NCI-H1930 (cell line): ENCODE measurements at places on chromosomes 4 and X.

DNA sequence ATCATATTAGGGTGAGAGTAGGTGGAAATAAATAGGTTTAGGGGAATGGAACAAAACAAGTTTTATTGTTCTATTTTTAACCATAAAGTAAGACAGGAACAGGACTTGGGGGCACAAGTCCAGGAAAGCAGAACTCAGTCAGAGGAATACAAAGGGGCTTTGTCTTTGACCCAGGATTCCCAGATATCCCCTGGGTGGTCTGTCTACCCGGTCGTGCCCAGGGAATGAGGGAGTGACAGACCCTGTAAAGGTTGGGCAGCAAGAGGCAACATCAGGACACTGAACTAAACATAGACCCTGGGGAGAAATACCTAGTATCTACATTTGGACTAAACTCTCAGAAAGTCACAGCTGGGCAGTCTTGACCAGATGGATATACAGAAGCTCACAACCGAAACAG, 50.6 kb downstream of the PTCHD1 start:
- no peak for DNase-seq

DNA sequence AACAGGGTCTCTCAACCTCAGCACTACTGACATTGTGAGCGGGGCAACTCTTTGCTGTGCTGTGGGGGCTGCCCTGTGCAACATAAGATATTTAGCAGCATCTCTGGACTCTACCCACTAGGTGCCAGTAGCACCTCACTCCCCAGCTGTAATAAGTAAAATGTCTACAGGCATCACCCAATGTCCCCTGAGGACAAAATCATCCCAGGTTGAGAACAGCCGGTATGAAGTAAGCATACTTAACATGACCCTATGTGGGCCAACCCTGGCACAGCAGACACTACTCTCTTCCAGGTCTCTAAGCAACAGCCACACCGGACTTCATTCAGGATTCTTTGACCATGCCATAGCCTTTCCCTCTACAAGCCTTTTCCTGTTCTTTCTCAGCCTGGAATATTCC, 10.5 kb upstream of the MGST2 start:
- DNase-seq: no peak

DNA sequence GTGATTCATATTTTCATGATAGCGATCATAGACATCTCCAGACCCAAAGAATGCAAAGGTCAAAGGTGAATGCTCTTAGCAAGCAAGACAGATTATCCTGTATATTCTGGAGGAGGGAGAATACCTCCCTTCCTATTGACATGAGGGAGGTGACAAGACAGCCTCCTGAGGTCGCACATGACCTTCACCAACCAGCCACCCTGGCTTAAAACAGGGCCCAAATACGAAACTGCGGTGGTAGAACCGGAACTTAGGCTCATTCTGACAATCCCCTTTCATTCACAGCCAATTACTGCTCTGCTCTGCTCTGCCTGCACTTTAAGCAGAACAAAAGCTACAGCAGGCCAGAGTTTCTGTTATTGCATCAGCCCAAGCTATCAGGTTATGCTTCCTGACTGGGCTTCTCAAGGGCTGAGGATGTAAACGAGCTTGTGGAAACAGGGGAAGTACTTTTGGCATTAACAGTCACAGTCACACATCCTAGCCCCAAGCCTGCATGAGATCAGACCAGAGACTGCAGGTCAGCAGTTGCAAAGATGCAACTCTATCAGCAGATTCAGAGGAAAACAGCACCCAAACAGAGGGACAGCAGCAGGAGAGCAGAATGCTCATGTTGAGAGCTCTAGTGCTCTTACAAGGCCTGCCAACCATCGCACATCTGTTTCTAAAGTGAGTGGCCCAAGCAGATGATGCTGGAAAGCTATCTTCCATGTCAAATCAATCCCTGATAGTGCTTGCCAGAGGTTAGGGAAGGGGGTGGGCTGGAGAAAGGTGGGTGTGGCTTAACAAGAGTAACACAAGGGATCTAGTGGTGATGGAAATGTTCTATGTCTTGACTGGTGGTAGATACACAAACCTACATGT, 51.3 kb upstream of the MAP3K15 start:
- no peak for DNase-seq

GRCh38 chrX:9710332-9710731, 55.3 kb downstream of the GPR143 start:
- DNase-seq: no peak

DNA sequence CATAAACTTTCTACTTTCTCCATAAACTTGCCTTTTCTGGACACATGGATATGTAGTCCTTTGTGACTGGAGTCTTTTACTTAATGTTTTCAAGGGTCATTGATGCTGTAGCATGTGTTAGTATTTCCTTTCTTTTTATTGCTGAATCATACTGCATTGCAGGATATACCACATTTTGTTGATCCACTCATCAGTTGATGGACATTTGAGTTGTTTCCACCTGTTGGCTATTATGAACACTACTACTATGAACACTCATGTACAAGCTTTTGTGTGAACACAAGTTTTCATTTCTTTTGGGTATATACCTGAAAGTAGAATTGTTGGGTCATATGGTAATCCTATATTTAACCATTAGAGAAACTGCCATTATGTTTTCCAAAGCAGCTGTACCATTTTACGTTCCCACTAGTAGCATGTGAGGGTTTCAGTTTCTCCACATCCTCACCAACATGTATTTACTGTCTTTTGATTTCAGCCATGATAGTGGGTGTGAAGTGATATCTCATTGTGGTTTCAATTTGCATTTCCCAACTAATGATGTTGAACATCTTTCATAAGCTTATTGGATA, 26.3 kb upstream of the GPM6B start:
- DNase-seq: no peak

DNA sequence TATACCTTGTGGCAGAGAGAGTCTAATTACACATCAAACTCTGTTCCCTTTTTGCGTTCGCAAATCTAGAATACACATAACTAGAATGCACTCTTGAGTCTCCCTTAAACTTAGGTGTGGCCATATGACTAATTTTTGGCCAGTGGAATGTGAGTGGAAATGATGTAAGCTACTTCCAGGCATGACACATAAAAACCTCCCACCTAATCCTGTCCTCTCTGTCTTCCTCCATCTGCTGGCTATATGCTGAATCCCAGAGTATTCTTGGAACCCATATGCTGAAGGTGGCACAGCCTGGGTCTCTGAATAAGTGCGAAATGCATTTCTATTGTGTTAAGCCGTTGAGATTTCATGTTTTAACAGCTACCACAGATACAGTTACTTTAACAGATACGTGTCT, 269.9 kb upstream of the NRK start:
- DNase-seq: no peak

GRCh38 chr4:22483551-22483981, 32.3 kb downstream of the ADGRA3 start:
- DNase-seq: no peak

DNA sequence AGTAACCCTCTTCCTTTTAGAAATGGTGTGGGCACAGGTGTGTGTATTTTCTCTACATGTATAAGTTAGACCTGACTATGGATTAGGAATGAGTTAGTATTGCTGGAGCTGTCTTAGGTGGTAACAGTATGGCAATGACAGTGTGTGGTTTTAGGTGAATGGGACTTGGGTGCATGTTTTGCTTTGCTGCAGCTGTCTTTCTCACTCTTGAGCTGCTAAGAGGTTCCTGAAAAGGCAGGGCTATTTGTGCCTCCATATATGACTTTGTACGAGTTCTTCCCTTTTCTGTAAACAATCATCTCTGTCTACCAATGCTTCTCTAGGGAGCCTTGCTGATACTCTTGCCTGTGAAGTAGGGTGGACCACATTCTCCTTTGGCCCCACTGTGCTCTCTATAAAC, 234.8 kb upstream of the HHIP start:
- no peak for DNase-seq

DNA sequence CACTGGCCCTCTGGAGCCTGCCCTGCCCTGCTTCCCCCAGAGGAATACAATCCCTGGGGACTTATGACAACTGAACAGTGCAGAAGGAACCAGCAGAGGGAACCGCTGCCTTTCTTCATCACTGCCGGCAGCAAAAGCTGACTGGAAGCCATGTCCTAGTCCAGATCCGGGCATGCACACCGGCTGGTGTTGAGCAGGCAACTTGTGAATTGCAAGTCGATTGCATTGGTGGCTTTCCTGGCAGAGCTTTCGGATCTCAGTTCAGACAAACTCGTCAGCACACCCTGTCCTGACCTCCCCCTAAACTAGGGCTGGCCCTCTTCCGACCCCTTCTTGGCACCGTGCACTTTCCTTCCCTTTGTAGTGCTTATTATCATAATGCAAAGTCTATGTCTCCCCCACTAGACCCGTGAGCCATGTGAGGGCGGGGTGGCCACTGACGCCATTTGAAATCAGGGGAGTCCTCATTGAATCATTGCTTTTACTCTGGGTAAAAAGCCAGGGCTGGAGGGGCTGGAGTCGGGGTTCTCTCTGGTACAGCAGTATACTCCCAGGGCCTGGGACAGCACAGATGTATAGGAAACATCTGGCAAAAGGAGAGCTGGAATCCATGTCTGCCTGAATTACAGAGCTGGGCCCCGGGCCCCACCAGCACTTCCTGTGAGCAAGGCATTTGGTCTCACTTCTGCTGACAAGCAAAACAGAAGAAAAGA, 1.8 kb downstream of the ARHGAP4 start:
- no peak for DNase-seq

- no peak for DNase-seq
Measured at GRCh38 chr4:153542131-153542530, 76.0 kb downstream of the TMEM131L start.

DNA sequence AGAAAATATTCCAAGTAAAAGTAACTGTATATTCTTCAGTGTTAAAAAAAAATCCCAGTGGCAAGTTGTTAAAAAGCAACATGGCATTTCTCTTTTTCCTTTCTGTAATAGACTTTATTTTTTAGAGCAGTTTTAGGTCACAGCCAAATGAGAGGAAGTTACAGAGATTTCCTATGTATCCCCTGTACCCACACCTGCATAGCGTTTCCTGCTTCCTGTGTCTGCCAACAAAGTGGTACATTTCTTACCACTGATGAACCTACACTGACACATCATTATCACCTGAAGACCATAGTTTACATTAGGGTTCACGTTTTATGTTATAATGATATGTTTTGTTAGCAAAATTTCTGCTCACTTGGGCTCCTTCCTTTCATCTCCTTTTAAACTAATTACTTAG, 124.7 kb downstream of the GPAT3 start:
- no peak for DNase-seq
